Esophagus muscularis mucosa (tissue), 4 donors: ENCODE measurements at places on chromosomes 7 and 10. TPM values are rescaled to one million over a fixed set of nuclear protein-coding genes. Genes with fewer than 3 reads are reported as not detected.

Gene AKAP9
- total RNA-seq: 60.2 TPM

Gene CPEB3
- 10.0 TPM for total RNA-seq

Gene SLC16A12
- total RNA-seq: 2.2 TPM

Gene PPP1R17
- not detected for total RNA-seq

GRCh38 chr7:7524121-7524520 lies 11.6 kb downstream of the COL28A1 start:
- no peak for DNase-seq

GRCh38 chr7:128407233-128407589 lies 2.6 kb downstream of the IMPDH1 start:
- DNase-seq: no peak

DNA sequence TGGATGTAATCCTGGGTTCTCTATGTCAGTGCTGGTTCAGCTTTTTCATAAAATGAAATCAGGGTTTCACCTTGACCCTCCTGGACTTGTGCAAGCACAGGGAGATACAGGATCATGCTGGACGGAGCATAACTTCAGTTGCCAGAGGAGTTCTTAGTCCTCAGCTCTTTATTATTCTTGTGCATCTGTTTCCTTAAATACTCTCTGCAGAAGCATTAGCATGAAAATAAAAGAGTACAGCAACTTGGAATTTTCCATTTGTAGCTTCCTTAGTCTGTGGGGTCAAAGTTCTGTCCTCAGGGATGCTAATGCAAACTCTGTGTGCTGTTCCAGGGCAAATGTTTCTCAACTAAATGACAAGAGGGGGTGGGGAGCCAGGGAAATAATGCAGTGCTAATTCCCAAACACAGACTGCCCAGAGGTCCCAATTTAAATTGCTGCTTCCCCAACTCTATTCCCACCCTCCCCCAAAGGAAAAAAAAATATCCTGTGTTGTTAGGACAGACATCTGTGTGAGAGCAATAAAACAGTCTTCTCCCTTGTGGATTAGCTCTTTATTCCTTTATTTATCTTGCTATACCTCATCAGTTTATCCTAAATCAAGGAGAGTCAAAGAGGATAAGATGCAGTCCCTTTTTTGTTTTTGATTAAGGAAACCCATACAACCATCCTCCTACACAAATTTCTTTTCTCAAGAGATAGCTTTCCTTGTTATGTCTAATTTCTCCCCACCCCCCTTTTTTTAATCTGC lies 905.0 kb downstream of the LRMDA start:
- DNase-seq: no peak

GRCh38 chr7:44158873-44159631 lies 17.9 kb upstream of the MYL7 start:
- DNase-seq: no peak

GRCh38 chr7:30986738-30987137 lies 23.0 kb downstream of the GHRHR start:
- no peak for DNase-seq
